ENCODE measurements at places on chromosomes 7 and 10. TPM values are rescaled to one million over a fixed set of nuclear protein-coding genes. Genes with fewer than 3 reads are reported as not detected.

DNA sequence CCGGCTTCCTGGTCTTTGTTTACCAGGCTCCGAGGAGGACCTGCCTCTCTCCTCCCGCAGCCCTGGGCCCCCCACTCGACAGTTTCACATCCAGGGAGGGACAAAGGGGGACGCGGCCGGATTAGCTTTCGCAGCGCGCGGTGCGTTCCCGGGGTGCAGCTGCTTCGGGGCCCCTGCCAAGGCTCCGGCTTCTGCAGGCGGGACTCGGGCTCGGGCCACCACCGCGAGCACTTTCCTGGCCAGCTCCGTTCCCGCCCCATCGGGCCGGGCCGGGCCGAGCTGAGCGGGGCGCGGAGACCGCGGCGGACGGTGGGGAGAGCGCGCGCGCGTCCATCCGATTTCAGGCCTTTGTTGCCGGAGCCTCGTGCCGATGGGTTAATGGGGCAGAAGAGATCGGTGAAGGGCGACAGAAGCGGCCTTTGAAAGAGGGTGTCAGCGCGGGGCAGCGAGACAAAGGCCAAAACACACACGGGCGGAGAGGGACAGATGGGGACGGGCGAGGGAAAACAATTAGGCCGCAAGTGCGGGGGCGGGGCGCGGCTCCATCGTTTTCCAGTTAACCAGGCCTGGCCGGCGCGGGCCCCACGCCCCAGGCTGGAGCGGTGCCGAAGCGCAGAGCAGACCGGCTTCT, 8.5 kb upstream of the UNCX start:
- ATAC-seq, result no peak

GRCh38 chr10:1992930-1993329, 255.6 kb upstream of the ADARB2 start:
- no peak for ATAC-seq

GRCh38 chr10:121710207-121710606, 112.0 kb upstream of the FGFR2 start:
- no peak for ATAC-seq

DNA sequence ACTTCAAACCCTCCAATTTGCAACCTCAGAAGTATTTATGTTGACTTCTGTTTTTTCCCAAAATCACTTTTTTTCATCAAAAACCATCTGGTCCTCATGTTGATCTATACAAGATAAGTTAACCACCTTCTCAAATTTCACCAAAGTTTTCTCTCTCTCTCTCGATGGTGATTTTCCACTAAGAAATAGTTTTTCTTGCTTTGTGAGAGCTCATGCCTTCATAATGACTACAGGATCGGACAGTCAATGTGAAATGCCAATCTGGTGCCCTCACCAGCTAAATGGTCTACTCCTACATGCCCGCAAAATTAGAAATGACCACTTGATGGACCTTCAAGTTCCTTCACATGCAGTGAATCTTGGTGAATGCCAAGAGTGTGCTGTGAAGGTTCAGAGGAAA, 40.4 kb downstream of the CNNM1 start:
- no peak for ATAC-seq

DNA sequence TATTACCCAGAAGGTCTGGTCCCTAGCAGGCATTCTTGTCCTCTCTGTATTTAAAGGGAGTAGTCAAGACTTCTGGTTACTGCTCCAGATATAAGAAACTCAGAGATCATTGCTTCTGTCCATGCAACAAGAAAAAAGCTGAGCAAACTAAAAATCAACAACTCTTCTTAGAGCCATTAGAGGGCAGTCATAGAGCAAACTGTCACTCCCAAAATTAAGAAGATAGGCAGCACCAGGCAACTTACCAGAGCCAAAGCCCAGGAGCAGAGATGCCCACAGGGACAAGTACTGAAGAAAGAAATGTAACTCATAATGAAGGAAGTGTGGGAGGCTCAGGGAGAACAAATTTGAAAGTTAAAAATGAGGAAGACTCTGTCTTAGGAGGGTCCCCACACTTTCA, 472.9 kb upstream of the COBL start:
- ATAC-seq, result no peak

- no peak for ATAC-seq
These were observed 262.8 kb downstream of the ZEB1 start for GRCh38 chr10:31581741-31582323.

- ATAC-seq, result peak; percentile 74
These were observed 47.6 kb downstream of the ZMIZ1 start for GRCh38 chr10:79116368-79116767.

- no peak for ATAC-seq
These were observed 15.0 kb upstream of the COL28A1 start for GRCh38 chr7:7550663-7551062.

DNA sequence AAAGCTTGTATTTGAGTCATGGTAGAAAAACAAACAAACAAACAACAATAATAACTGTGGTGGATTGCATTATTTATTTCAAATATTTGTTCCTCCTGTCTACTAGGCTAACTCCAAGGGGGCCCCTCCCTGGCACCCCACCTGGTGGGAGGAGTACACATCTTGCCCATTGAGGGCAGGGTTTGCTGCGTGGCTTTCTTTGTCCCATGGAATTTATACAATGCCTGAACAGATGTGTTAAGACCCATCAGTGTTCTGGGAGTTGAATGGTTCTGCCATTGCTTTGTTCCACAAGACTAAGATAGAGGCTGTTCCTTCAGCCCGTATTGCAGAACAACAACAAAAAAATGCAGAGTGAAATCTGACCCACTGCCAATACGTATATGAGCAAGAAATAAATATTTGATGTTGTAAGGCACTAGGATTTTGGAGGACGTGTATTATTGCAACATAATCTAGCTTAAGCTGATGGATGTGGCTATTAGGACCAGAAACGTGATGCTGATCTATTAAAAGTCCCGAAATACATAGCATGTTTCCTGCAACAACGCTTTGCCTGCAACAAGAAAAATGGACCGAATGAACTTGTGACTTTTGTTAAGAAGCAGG, 119.1 kb upstream of the JCAD start:
- no peak for ATAC-seq

GRCh38 chr7:39069031-39069430, 91.3 kb downstream of the POU6F2 start:
- no peak for ATAC-seq

DNA sequence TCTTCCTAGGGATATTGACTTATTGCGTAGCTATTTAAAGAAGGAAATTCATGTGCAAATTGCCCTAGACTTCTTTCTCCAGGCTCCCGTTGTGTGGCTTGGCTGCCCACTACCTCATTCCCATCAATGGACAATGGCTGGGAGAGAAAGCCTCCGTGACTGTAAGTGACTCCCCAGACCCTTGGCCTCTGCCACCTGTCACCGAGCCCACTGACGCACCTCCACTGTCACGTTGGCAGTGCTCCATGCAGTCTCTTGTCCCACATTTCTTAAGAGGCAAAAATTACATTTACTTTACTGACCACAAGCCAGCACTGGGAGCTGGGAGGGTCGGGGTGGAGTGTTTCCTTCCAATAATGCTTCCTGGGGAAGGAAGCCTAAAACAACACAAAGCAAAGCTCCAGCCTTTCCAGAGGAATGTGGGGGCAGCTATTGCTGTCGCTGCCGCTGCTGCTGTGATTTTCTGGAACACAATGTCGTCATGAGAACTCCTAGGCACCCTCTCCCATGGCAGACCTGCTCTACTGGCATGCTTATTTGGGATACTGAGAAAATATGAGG, 89.7 kb upstream of the STEAP1B start:
- peak; percentile 44 for ATAC-seq

GRCh38 chr7:151780631-151781030, 96.3 kb downstream of the PRKAG2 start:
- no peak for ATAC-seq

DNA sequence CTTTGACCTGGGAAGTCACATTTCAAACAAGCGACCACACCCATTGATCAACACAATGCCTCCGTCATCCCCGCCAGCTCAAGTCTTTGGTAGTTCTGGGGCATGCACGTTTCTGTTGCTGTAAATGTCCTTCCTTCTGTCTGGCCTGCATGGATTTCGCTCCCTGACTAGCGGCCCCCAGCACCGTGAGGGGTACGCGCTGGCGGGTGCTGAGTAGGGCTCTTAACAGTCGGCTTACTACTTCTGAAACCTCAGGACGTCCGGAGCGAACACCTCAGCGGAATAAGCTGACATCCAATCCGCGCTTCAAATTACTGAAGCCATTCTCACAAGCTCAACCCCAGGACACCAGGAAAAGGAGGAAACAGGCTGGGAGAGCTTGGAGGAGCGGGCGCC, 505 bp downstream of the NUDCD3 start:
- peak; percentile 53 for ATAC-seq

- ATAC-seq, result no peak
These were observed 58.8 kb downstream of the WDR37 start for GRCh38 chr10:1114719-1115606.

DNA sequence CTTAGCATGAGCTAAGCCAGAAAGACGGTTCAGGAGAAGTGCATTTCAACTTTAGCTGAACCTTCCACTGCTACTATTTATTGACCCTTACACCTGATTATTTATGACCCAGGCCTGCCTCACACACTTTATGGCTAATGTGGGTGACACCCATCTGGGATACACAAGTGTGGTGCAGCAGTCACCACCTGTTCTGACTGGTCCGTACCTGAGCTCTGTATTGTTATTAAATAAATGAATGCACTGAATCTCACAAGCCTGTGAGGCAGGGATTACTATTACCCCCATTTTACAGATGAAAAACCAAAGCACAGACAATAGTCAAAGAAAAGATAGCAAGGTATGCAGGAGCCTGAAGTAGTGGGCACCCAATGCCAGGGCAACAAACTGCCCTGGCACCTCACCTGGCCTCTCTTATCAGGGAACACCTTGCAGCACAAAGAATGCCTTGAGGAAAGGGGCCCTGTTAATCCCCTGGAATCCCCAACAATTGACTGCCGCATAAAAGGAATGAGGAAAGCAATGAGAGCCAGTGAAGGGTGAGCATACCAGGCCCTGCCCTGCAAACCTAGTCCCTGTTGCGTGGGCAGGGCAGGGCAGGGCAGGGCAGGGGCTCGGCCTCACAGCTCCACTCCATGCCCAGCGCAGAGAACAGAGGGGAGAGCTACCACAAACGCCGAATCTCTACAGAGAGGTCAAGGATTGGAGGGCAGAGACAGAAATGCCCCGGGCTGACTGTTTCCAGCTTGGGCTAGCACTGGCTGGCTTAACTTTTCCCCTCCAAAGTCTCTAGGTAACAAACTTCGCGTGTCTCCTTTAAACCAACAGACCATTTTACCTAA, 1.3 kb downstream of the ANXA11 start:
- peak; percentile 83 for ATAC-seq

ITPRID1 gene
- 0.28 TPM for total RNA-seq

POLL gene
- total RNA-seq, result 13.5 TPM

SUFU gene
- total RNA-seq, result 9.4 TPM

DNA2 gene
- 4.6 TPM for total RNA-seq

TMEM196 gene
- not detected for total RNA-seq

MMRN2 gene
- 9.0 TPM for total RNA-seq

TRIM50 gene
- not detected for total RNA-seq

HOXA13 gene
- not detected for total RNA-seq

Data from esophagus mucosa (tissue), 1 donor.